ENCODE measurements at places on chromosomes 5 and 9. TPM values are rescaled to one million over a fixed set of nuclear protein-coding genes. Genes with fewer than 3 reads are reported as not detected.
A peak's percentile ranks its signal among the peaks of the same experiment; 100 is the strongest.

PCDHGA3 gene
- 1.4 TPM for total RNA-seq

GRCh38 chr9:108599571-108599970, 256.2 kb downstream of the ACTL7B start:
- H3K27me3 ChIP-seq = no peaks in the 10 kb centered on the region
- H3K4me3 ChIP-seq = no peak overlapping the region
- DNase-seq = no peak
- no peak overlapping the region for H3K27ac ChIP-seq
- no peaks in the 10 kb centered on the region for H3K36me3 ChIP-seq
- no peaks in the 10 kb centered on the region for H3K4me1 ChIP-seq

- no peak overlapping the region for H3K4me3 ChIP-seq
- DNase-seq = no peak
- peaks cover 5% of the 10 kb centered on the region for H3K4me1 ChIP-seq
- H3K27me3 ChIP-seq = peaks cover 5% of the 10 kb centered on the region
These were observed 137.3 kb downstream of the SEC61B start for GRCh38 chr9:99359336-99359735.

- peaks cover 3% of the 10 kb centered on the region for H3K4me1 ChIP-seq
- no peaks in the 10 kb centered on the region for H3K27me3 ChIP-seq
- no peak overlapping the region for H3K4me3 ChIP-seq
- no peak for DNase-seq
These were observed 96.5 kb upstream of the LMX1B start for GRCh38 chr9:126516936-126517832.

- no peak for DNase-seq
- peak overlapping the region; percentile 91 for H3K27ac ChIP-seq
- H3K27me3 ChIP-seq = peaks cover 7% of the 10 kb centered on the region
- H3K4me1 ChIP-seq = peaks cover 18% of the 10 kb centered on the region
- peaks cover 14% of the 10 kb centered on the region for H3K36me3 ChIP-seq
These were observed 588 bp upstream of the ZBED3 start for GRCh38 chr5:77087484-77088261.

DNA sequence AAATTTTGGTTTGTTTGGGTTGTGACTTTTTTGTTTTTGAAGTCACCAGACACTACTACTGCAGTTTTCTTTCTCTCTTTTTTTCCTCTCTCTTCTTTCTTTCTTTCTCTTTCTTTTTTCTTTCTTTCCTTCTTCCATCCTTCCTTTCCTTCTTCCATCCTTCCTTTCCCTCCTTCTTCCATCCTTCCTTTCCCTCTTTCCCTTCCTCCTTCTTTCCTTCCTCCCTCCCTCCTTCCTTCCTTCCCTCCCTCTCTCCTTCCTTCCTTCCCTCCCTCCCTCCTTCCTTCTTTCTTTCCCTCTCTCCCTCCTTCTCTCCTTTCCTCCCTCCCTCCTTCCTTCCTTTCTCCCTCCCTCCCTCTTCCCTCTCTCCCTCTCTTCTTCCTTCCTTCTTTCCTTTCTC, 230.3 kb upstream of the TYRP1 start:
- no peak overlapping the region for H3K27ac ChIP-seq
- H3K4me1 ChIP-seq = no peaks in the 10 kb centered on the region
- H3K36me3 ChIP-seq = no peaks in the 10 kb centered on the region
- H3K4me3 ChIP-seq = no peak overlapping the region
- no peak for DNase-seq
- no peaks in the 10 kb centered on the region for H3K27me3 ChIP-seq

PAEP gene
- not detected for total RNA-seq

RASGRF2 gene
- total RNA-seq = 2.5 TPM

DNA sequence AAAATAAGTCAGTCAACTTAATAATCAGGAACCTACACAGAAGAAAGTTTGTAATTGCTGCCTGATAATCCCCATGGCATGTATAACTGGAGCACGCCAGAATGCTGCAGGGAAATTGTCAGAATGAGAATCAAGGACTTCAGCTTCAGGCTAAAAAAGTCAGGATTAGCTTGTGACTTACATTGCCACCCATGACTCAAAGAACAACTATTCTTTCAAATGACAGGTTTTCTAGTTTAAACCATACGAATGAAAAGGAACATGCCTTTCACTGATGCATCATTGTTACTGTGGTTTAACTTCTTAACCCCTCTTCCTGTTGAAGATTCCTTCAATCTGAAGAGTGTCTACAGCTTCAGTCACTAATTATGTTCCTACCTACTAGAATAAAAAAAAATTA, 112.4 kb downstream of the ISL1 start:
- H3K36me3 ChIP-seq = no peaks in the 10 kb centered on the region
- no peak overlapping the region for H3K27ac ChIP-seq
- H3K4me1 ChIP-seq = no peaks in the 10 kb centered on the region
- no peak for DNase-seq
- no peak overlapping the region for H3K4me3 ChIP-seq

DNA sequence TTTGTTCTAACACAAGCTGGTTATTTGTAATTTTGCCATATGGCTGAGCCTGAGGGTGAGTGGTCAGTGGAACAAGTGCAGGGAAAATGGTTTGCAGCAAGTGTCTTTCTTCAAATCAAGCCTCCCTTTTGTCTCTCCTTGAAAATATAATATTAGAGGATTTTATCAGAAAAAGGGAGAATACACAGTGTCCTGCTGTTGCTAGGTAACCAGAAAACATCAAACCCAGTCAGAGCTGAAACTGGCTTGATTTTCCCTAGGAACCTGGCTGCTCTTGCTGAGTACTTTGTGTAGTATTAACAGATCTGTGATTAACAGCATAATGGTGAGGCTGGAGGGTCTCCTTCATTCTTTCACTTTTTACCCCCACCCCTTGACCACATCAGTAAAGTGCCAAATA, 314.0 kb downstream of the ARHGEF28 start:
- H3K4me1 ChIP-seq = no peaks in the 10 kb centered on the region
- no peak overlapping the region for H3K27ac ChIP-seq
- H3K4me3 ChIP-seq = no peak overlapping the region

- DNase-seq = no peak
- H3K4me3 ChIP-seq = no peak overlapping the region
- H3K4me1 ChIP-seq = peaks cover 10% of the 10 kb centered on the region
These were observed 208.4 kb downstream of the AOPEP start for GRCh38 chr9:94934816-94935328.

PITX1 gene
- total RNA-seq = 0.87 TPM

- H3K27ac ChIP-seq = peak overlapping the region; percentile 91
- peaks cover 38% of the 10 kb centered on the region for H3K4me1 ChIP-seq
- peak; percentile 64 for DNase-seq
- H3K4me3 ChIP-seq = peak overlapping the region; percentile 45
These were observed 36.2 kb downstream of the VAV2 start for GRCh38 chr9:133955821-133956411.

- H3K27me3 ChIP-seq = no peaks in the 10 kb centered on the region
- peaks cover 15% of the 10 kb centered on the region for H3K4me1 ChIP-seq
- H3K4me3 ChIP-seq = no peak overlapping the region
- H3K36me3 ChIP-seq = no peaks in the 10 kb centered on the region
- DNase-seq = no peak
These were observed 514.1 kb upstream of the MEF2C start for GRCh38 chr5:89397096-89397495.

NRG2 gene
- total RNA-seq = not detected

DNA sequence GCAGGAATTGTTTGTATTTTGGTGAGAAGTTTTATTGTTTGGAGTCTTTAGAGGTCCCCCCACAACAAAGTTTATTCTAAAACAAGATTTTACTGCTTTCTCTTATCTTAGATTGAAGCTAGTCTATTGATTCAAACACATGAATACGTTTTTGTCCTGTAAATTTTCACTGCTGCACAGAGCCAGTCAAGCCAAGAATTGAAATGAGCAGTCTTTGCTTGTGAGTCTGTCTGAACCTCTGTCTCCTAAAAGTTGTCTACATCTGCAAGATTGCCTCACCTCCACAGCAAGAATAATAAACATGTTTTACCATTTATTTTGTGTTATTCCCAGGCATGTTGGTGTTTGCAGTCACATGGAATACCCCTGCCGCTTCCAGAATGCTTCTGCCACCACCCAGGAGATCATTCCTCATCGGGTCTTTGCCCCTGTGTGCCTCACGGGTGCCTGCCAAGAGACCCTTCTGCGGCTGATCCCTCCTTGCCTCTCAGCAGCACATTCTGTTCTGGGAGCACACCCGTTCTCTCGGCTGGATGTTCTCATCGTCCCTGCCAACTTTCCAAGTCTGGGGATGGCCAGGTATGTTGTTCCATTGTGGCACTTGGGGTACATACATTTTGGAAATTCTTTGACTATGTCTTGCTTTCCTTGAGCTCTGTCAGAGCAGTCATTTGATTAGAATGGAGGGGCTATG, 74.1 kb downstream of the AOPEP start:
- no peak overlapping the region for H3K4me3 ChIP-seq
- no peak for DNase-seq
- peaks cover under 1% of the 10 kb centered on the region for H3K4me1 ChIP-seq
- H3K36me3 ChIP-seq = no peaks in the 10 kb centered on the region
- H3K27ac ChIP-seq = no peak overlapping the region

AJM1 gene
- 0.80 TPM for total RNA-seq

- peaks cover 27% of the 10 kb centered on the region for H3K4me1 ChIP-seq
- H3K36me3 ChIP-seq = peaks cover 13% of the 10 kb centered on the region
- peak overlapping the region; percentile 81 for H3K27ac ChIP-seq
These were observed 851 bp upstream of the ZDHHC12 start for GRCh38 chr9:128724744-128725211.

- no peak for DNase-seq
- no peak overlapping the region for H3K4me3 ChIP-seq
- H3K27ac ChIP-seq = no peak overlapping the region
- H3K27me3 ChIP-seq = no peaks in the 10 kb centered on the region
These were observed 102.4 kb upstream of the PARP8 start for GRCh38 chr5:50564079-50564478.

DNA sequence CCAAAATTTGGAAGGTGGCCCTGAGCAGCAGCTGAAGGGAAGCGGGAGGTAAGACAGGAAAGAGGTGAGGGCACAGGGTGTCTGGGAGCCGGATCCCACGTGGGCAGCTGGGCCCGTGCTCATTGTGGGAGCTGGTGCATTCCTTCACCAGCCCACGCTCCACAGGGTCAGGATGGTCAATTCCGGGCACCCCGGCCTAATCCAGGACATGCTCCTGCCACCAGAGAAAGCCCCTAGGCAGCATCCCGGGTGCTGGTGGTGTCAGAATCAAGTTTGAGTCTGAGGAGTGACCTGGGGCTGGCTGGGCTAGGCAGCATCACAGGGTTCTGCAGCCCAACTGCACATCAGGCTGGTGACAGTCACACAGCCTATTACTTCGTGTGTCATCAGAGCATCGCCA, 7.1 kb upstream of the PDCD6 start:
- no peak overlapping the region for H3K27ac ChIP-seq
- peaks cover 7% of the 10 kb centered on the region for H3K27me3 ChIP-seq
- H3K36me3 ChIP-seq = peaks cover 13% of the 10 kb centered on the region
- H3K4me1 ChIP-seq = no peaks in the 10 kb centered on the region
- DNase-seq = no peak

ELP1 gene
- total RNA-seq = 23.2 TPM

DNA sequence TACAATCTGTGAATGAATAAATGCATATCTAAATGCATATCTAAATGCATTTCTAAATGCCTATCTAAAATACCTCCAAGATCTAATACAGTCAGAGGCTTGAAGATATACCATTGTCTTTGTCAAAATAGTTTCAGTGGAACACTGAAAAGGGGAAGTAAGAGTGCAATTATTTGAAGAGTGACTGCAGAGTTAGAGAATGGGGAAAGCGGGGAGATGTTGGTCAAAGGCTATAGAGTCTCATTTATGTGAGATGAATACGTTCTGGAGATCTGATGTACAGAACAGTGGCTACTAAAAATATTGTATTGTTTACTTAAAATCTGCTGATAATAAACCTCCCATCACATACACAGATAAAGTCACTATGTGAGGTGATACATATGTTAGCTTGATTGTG, 1126.2 kb upstream of the CDH9 start:
- H3K4me1 ChIP-seq = no peaks in the 10 kb centered on the region
- DNase-seq = no peak
- H3K27ac ChIP-seq = no peak overlapping the region
- H3K4me3 ChIP-seq = no peak overlapping the region
- no peaks in the 10 kb centered on the region for H3K36me3 ChIP-seq
- H3K27me3 ChIP-seq = no peaks in the 10 kb centered on the region

DNA sequence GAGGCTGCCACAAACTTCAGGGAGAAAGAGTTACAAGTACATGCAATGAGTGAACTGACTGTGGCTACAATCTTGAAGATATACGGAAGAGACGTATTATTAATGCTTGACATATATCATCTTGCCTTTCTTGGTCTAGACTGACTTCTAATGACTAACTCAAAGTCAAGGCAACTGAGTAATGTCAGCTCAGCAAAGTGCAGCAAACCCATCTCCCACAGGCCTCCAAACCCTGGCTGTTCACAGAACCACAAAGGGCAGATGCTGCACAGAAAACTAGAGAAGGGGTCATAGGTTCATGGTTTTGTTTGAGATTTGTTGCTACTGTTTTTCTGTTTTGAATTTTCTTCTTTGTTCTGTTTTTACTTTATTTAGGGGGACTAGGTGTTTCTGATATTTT, 21.0 kb downstream of the IL7R start:
- H3K36me3 ChIP-seq = no peaks in the 10 kb centered on the region
- no peak for DNase-seq
- no peaks in the 10 kb centered on the region for H3K4me1 ChIP-seq
- H3K27ac ChIP-seq = no peak overlapping the region
- no peak overlapping the region for H3K4me3 ChIP-seq

DNA sequence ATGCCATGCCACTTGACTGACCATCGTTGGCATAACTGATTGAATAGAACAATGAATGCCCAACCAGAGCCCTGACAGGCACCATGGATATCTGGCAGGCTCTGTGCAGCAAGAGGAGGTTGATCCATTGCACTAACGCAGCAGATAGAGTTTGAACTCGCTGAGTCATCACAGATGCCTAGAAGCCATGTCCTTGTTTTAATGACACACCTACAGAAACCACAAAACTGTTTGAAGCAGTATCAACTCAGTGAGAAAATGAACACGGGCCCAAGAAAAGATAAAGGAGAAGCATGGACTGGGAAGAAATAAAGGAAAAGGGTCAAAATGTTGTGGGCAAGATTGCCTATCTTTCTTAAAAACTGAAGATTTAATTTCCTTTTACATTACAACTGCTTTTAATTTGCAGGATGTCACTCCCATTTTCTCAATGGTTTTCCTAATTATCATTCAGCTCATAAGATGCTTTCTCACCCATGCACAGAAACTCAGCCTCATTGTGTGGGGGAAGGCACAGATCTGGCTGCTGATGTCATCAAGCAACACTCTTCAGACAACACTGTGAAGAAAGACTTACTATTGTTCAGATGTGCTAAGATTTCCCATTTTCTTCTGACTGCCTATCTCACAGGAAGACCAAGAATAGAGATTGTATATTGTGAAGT, 129.0 kb downstream of the PIK3R1 start:
- no peak overlapping the region for H3K27ac ChIP-seq
- H3K4me1 ChIP-seq = peaks cover 9% of the 10 kb centered on the region
- H3K36me3 ChIP-seq = peaks cover 6% of the 10 kb centered on the region

- H3K36me3 ChIP-seq = no peaks in the 10 kb centered on the region
- no peaks in the 10 kb centered on the region for H3K27me3 ChIP-seq
- H3K4me1 ChIP-seq = no peaks in the 10 kb centered on the region
- no peak overlapping the region for H3K27ac ChIP-seq
- H3K4me3 ChIP-seq = no peak overlapping the region
- DNase-seq = no peak
These were observed 140.2 kb downstream of the DENND1A start for GRCh38 chr9:123789554-123790292.

ECM2 gene
- not detected for total RNA-seq
